Activated CD8-positive, alpha-beta T cell treated with anti-CD3 and anti-CD28 coated beads for 36 hours (primary cell): ENCODE measurements at places on chromosomes 2 and 18. TPM values are rescaled to one million over a fixed set of nuclear protein-coding genes. Genes with fewer than 3 reads are reported as not detected.
A peak's percentile ranks its signal among the peaks of the same experiment; 100 is the strongest.

DNA sequence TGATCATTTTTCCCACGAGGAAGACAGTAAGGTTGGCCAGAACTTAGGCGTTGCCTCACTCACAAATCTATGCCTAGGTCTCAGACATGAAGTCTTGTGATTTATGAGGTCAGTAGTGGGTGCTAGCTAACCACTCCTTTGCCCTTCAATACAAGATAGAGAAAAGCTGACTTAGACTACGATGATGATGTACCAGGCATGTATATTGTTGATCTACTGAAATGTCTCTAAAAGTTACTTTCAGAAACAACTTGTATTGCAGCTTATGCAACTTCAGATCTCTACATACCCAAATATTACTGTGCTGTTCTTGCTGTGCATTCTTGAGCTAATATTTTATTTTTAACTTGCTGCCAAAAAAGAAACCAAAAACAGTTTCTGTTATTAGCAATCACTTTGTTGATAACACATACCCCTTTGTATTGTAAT, 30.6 kb downstream of the MAPRE2 start:
- peaks cover 29% of the 10 kb centered on the region for H3K36me3 ChIP-seq
- no peaks in the 10 kb centered on the region for H3K27me3 ChIP-seq
- DNase-seq: no peak
- H3K4me1 ChIP-seq: peaks cover 59% of the 10 kb centered on the region

- no peaks in the 10 kb centered on the region for H3K36me3 ChIP-seq
- no peak overlapping the region for H3K4me3 ChIP-seq
- H3K27ac ChIP-seq: no peak overlapping the region
Observed at GRCh38 chr2:109592905-109593304, 20.9 kb downstream of the SEPTIN10 start.

DNA sequence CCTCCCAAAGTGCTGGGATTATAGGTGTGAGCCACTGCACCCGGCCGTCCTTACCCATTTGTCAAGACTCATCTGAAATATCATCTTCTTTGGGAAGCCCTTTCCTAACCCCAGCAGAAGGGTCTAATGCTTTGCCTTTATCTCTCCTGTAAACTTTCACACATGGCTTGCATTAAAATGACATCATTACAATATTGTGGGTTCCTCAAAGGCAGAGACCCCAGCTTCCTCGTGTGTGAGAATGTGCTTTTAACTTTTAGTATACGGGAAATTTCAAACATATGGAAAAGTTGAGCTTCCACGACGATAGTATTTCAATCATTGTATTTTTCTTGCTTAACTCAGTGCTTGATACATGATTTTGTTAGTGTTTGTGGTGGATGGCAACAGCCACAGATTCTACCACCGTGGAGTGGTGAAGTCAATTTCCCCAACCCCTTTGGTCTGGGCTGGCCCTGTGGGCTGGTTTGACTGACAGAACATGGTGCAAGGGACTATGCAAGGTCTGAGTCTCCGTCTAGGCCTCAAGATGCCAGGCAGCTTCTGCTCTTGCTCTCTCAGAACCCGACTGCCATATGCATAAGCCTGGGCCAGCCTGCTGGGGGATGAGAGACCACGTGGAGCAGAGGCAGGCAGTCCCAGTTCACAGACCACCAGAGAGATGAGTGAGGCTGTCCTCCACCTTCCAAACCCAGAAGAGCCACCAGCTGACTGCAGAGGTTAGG, 39.9 kb downstream of the NGEF start:
- no peaks in the 10 kb centered on the region for H3K27me3 ChIP-seq
- no peak overlapping the region for H3K27ac ChIP-seq
- no peaks in the 10 kb centered on the region for H3K4me1 ChIP-seq
- H3K36me3 ChIP-seq: no peaks in the 10 kb centered on the region
- no peak for DNase-seq

DNA sequence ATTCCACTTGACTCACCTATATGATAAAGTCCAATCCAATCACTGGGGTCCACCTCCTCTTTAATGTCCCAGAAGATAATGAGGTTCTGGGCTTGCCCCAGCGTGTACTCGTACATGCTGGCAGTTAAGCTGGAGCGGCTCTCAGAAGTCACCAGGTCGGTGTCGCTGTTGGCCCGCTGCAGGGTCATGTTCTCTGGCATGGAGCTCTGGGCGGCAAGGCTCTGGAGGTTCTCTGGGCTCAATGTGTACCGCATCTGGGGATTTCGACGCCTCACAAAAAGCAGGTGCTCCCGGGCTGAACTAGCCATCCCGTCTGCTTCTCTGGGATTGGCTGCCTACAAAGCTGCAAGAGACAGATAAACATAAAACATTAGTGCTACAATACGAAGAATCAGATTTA, 206.4 kb upstream of the CCDC150 start:
- no peak overlapping the region for H3K4me3 ChIP-seq
- DNase-seq: no peak
- peaks cover 6% of the 10 kb centered on the region for H3K27me3 ChIP-seq
- no peaks in the 10 kb centered on the region for H3K36me3 ChIP-seq
- peaks cover under 1% of the 10 kb centered on the region for H3K4me1 ChIP-seq

GRCh38 chr2:85826990-85827878, 61.6 kb downstream of the ST3GAL5 start:
- H3K36me3 ChIP-seq: no peaks in the 10 kb centered on the region
- H3K27me3 ChIP-seq: peaks cover 2% of the 10 kb centered on the region
- H3K4me3 ChIP-seq: no peak overlapping the region
- peak; percentile 92 for DNase-seq

DNA sequence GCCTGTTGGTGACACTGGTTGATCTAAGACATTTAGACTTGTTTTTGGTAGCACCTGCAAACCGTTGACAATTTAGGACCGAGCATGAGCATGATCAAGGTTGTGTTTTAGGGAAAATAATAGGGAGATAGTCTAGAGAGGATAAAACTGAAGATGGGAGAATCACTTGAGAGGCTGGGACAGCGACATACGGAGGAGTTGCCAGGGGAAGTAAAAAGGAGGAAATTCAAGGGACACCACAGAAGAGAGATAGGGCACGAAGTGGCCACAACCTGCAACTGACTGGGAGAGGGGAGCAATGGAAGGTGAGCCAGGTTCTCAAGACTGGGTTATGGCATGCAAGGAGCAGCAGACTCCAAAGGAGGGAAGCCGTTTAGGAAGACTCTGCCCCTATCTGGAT, 1.4 kb upstream of the ATP8B1 start:
- no peak overlapping the region for H3K27ac ChIP-seq
- no peaks in the 10 kb centered on the region for H3K36me3 ChIP-seq
- H3K4me1 ChIP-seq: peaks cover 13% of the 10 kb centered on the region
- DNase-seq: no peak
- no peak overlapping the region for H3K4me3 ChIP-seq

DNA sequence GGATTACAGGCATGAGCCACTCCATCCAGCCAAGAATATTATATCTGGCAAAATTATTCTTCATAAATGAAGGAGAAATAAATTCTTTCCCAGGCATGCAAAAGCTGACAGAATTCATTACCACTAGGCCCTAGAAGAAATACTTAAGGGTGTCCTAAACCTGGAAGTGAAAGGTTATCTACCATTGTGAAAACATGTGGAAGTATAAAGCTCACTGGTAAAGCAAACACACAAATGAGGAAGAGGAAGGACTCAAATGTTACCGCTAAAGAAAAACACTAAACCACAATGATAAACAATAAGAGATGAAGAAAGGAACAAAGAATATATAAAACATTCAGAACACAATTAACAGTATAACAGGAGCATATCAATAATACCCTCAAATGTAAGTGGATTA, 171.8 kb downstream of the CAMKMT start:
- no peaks in the 10 kb centered on the region for H3K27me3 ChIP-seq
- H3K36me3 ChIP-seq: peaks cover 15% of the 10 kb centered on the region
- no peak for DNase-seq
- no peak overlapping the region for H3K4me3 ChIP-seq
- peaks cover 2% of the 10 kb centered on the region for H3K4me1 ChIP-seq

DNA sequence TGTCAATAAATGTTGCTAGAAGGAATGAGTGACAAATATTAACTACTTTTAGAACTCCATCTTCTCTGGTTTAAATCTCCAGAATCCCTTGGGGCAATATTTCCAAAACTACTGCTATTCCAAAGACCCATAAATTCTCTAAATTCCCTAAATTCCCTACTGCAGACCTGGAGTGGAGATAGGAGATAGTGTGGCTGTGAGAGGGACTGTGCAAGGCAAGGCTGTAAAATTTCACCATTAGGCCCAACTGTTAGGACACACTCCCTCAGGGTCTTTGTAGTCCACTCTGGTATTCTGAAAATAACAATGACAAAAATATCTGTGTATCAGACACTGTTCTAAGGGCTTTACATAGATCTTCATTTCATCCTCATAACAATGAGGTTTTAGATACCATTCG, 67.9 kb downstream of the MYL12B start:
- H3K27me3 ChIP-seq: peaks cover 1% of the 10 kb centered on the region

GRCh38 chr2:128901572-128902391, 583.1 kb upstream of the HS6ST1 start:
- H3K36me3 ChIP-seq: no peaks in the 10 kb centered on the region
- no peaks in the 10 kb centered on the region for H3K4me1 ChIP-seq
- no peak overlapping the region for H3K27ac ChIP-seq
- H3K4me3 ChIP-seq: no peak overlapping the region
- no peak for DNase-seq

DNA sequence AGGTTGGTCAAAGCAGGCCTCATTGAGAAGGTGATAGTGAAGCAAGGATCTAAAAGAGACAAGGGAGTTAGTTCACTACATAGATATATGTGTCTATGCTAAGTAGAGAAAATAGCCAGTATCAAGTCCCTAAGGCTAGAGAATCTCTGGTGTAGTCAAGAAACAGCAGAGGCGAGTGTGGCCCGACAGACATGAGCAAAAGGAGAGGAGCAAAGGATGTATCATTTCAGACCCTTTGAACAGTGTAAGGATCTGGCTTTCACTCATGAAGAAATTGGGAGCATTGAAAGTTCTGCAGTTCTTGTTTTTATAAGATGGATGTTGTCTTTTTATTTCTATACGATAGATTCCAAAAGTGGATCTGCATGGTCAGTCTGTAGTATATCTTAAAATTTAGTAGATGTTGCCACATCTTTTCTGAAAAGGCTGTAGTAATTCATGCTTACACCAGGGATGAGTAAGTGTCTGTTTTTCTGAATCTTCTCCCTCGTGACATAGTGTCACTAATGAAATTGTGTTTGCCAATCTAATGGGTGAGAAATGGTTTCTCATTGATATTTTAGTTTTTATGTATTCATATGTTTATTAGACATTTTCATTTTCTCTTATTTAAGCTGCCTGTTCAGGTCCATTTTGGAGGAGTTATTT, 18.8 kb downstream of the SP100 start:
- no peak for DNase-seq
- H3K27ac ChIP-seq: peak overlapping the region; percentile 75
- H3K4me3 ChIP-seq: no peak overlapping the region
- no peaks in the 10 kb centered on the region for H3K27me3 ChIP-seq
- H3K4me1 ChIP-seq: peaks cover 58% of the 10 kb centered on the region

GRCh38 chr18:13592246-13592645, 134.1 kb downstream of the FAM210A start:
- H3K27ac ChIP-seq: no peak overlapping the region
- no peak overlapping the region for H3K4me3 ChIP-seq
- peaks cover 46% of the 10 kb centered on the region for H3K36me3 ChIP-seq
- peaks cover 52% of the 10 kb centered on the region for H3K4me1 ChIP-seq

DNA sequence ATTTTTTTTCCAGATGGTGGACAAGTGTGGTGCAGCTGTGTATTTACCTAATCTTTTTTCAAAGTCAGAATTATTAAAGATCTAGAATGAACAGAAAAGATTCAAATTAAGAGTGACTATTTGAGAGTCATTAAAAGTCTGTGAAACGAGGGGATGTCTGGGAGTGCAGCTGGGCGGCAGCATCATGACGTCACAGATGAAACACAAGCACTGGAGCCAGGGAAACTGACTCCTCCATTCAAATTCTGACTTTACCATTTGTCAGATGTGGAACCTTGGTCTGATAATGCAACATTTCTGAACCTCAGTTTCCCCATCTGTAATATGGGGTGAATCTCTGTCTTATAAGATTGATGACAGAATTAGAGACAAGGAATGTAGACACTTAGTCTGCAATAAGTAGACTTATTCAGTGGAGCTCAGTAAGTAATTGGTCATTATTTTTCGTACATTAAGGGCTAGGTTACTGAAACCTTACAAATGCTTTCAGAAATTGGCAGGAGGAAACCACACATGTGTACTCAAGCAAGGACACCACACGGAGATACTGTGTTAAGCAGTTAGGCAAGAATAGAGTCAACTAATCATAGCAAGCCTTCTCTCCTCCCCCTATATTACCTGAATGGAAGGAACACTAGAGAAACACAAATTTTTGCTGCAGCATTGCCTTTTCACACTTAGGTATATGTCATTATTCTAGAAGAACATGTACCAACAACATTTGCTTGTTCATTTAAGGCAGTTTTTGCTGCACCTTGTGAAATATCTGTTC, 27.8 kb upstream of the CXXC1 start:
- no peak for DNase-seq
- H3K4me1 ChIP-seq: peaks cover 3% of the 10 kb centered on the region
- no peak overlapping the region for H3K4me3 ChIP-seq
- H3K27ac ChIP-seq: no peak overlapping the region
- H3K27me3 ChIP-seq: peaks cover 5% of the 10 kb centered on the region

DNA sequence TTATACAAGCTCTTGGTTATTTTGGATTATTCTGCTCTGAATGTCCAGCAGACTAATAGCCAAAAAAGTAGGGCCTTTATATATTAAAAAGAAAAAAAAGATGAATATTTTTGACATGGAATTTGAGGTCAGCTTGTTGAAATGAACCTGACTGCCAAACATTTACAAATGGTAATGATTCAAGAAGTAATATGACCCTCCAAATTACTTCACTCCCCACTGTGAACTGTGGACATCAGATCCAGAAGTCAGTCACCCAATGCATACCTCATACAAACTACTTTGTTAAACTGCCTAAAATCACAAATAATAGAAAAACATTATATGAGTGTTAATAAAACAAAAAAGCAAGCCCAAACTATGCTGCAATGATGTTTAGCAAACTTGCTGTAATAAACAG, 10.0 kb downstream of the EPG5 start:
- H3K4me1 ChIP-seq: peaks cover 28% of the 10 kb centered on the region
- peaks cover 29% of the 10 kb centered on the region for H3K36me3 ChIP-seq
- H3K27ac ChIP-seq: no peak overlapping the region
- H3K27me3 ChIP-seq: no peaks in the 10 kb centered on the region
- no peak for DNase-seq
- no peak overlapping the region for H3K4me3 ChIP-seq

DNA sequence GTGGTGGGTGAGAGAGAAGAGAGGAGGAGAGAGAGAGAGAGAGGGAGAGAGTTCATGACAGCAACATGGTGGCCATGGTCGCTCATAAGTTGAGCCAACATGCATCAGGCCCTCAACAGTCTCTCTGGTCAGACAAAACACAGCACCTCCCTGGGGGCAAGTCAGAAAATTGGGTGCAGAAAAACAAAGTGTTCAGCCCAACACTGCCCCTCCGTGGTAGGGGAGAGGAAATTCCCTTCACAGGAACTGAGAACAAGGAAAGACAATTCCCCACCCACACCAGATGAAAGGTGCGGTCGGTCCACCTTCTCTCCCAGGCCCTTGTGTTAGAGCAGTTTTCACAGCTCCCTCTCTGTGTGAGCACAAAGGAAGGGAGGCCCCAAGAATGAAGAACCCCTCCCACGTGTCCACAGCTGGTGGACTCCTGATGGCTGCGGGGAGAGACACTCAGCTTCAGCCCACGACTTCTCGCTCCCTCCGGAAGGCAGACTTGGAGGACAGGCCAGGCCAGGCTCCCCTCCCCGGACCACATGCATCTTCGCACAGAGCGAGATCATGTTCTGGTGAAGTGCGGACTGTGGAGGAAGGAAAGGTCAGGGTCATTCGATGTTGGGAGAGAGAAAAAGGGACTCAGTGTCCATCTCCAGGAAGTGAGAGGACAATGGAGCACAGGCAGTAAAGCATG, 181.7 kb downstream of the ANAPC1 start:
- no peak overlapping the region for H3K27ac ChIP-seq
- H3K4me3 ChIP-seq: no peak overlapping the region
- peaks cover 11% of the 10 kb centered on the region for H3K27me3 ChIP-seq
- peaks cover 38% of the 10 kb centered on the region for H3K4me1 ChIP-seq

The CTNNA2 gene
- total RNA-seq: not detected

The ATOH8 gene
- not detected for total RNA-seq

The ABHD1 gene
- total RNA-seq: 0.50 TPM

The HOXD9 gene
- not detected for total RNA-seq
